ENCODE measurements at places on chromosomes 16 and 17.

- peak; percentile 47 for DNase-seq
These were observed 572 bp downstream of the FAM171A2 start for GRCh38 chr17:44362949-44363612.

DNA sequence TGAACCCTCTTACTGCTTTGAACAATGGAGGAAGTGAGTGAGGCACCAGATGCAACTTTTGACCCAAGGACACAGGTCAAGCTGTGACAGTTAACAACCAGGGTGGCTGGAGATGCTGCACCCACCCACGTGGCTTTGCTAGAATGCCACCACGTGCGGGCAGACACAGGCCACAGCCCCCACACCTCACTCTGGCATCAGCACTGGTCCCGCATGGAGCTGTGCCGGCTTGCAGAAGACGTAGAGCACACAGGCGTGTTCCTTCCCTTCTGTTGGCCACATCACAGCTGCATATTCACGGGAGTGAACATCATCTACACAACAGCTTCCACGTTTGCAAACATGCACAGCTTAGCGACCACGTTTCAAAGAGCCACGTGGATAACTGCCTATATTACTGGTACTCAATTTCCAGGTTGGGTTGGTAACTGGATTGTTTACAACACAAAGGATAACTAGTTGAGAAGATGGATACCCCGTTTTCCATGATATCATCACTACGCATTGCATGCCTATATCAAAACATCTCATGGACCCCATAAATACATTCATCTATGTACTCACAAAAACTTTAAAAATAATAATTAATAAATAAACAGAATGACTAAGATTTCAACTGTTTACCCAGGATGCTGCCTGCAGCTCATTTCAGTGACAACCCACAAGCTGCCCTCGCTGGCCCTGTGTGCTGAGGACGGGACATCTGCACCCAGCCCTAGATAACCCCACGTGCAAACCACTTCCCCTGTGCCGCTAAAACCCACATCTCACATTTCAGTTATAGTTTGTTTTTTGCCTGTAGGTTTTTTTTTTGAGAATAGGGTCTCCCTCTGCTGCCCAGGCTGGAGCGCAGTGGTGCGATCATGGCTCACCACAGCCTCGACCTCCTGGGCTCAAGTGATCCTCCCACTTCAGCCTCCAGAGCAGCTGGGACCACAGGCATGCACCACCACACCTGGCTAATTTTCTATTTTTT, 132.0 kb downstream of the ANKRD11 start:
- DNase-seq, result peak; percentile 28

GRCh38 chr17:37111329-37111728, 162.6 kb downstream of the AATF start:
- no peak for DNase-seq

DNA sequence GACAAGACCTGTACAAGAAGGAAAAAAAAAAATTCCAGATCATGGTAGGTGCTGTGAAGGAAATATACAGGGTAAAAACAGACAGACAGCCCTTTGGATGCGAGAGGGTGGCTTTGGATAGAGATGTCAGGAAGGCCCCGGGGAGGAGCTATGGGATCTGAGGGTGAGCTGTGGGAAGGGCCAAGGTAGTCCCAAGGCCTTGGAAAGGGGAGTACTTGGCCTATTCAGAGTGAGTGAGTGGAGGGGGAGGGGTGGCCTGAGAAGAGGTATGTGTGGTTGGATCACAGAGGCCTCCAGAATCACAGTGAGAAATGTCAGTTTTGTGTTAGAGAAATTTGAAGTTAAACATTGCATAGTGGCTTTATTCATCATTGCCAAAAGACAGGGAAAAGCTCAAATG, 31.2 kb upstream of the AKTIP start:
- DNase-seq, result no peak

GRCh38 chr17:1147664-1148063, 32.1 kb downstream of the ABR start:
- no peak for DNase-seq

DNA sequence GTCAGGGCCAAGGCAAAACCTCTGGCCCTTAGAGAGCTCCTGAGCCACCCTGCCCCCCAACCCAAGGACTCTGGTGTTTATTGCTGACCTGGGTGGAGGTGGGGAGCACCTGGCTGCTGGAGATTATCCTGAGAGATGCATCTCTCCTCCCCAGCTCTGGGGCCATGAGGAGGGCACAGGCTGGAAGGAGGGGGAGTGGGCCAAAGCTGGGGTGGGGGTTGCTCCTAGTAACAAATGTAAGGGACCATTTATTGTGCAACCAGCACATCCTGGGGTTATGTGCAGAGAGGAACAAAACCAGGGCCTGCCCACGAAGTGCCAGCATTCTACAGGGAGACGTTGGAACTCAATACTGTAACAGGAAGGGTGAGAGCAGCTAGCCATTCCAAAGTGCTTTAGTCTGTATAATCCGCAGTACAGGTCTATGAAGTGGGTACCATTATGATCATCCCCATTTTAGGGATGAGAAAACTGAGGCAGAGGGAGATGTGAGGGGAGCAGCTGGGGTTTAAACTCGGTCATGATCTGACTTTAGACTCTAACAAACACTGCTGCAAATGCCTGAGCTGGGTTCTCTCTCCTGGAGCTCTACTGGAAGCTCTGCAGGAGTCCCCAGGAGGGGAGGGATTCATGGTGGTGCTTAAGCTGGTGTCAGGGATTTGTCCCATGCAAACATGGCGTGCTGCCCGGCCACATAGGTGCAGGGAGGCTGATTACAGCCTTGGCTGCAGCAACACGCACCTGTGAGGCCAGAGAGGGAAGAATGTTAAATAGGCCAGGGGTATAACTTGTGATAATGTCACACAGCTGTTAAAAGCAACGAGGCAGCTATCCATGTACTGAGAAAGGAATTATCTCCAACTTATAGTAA, 1.4 kb upstream of the RHBDF2 start:
- DNase-seq, result no peak

- no peak for DNase-seq
These were observed 25.7 kb upstream of the TIMP2 start for GRCh38 chr17:78950870-78951269.

GRCh38 chr16:64615630-64616280, 506.1 kb downstream of the CDH11 start:
- DNase-seq, result no peak

- no peak for DNase-seq
These were observed 21.2 kb downstream of the ARHGAP17 start for GRCh38 chr16:24993722-24994686.
